ENCODE measurements at places on chromosomes 2 and 18.

GRCh38 chr2:153823880-153824279 is 47.8 kb upstream of the GALNT13 start:
- DNase-seq: no peak

DNA sequence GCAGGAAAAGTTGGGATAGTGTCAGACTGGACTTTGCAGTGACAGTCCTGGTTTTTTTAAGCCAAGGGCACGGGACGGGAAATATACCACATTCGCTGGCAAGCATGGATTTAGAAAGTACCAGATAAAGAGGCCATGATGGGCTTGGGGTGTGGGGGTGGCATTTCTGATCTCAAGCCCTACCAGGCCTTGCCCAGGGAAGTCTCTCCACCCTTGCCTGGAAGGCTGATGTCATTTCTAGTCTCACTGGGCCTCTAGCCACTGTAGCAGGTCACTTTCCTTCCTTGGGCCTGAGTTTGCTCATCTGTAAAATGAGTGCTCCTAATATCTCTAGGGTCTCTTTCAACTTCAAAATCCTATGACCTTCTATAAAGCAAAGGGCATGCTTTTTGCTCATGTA is 1.8 kb downstream of the ZBTB7C start:
- DNase-seq: no peak

DNA sequence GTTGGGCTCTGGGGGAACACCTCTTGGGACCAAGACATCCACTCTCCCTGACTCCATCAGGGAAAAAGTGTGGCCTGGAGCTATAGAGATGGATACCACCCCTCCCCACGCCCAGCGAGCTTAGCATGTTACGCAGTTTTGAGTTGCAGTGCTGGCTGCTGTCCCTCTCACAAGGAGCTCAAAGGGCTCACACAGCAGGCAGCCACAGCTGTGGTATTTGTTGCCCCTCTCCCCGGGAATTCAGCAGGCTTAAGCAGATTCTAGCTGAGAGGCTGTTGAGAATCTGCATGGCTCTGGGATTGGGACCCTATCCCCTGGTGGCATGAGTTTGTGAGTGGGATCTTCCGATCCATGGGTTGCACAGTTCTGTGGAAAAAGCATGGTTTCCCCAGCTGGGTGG is 673.1 kb upstream of the FSHR start:
- no peak for DNase-seq

DNA sequence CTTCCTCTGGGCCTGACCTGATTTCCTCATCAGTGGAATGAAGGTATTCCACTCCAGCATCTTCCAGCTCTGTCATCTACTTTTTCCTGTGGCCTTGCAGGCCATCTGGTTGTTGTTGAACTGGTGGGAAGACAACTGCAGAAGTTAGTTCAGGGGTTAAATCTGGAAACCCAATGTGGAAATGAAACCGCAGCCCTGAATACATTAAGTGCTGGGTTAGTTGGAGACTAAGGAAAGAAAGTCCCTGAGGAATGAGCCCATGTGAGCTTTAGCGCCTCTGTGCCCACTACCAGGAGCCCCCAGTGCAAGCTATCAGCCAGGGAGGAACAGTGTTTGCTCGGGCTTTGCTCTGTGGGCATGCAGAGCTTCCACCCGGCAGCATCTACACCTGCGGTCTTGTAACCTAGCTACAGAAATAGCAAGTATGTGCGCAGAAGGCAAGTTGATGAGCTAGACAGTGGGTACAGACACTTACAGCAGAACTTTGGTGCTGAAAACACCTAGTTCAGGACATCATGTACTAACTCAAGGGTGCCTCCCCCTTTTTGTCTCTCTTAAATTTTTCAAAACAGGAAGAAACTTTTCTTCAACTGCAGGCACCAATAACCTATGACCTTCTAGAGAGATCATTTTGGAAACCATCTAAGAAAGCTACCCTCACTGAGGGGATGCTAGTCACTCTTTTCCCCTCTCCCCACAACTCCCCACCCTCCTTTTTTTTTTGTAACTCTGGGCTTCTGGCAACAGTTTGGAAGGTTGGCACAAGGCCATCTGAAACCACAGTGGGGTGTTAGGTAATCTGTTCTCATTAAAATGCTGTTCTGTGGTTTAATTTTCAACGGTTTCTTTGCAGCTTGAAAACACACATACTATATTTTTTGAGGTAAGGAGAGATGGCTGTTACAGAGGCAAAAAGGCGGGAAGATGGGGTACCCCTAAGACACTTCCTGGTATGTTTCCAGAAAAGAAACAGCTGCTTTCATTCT is 18.3 kb upstream of the CXCR4 start:
- no peak for DNase-seq
